ENCODE measurements at places on chromosomes 7 and 10. TPM values are rescaled to one million over a fixed set of nuclear protein-coding genes. Genes with fewer than 3 reads are reported as not detected.

PROSER2 gene
- total RNA-seq = 8.6 TPM

CYP3A7 gene
- 0.21 TPM for total RNA-seq

HERPUD2 gene
- 19.6 TPM for total RNA-seq

SKIDA1 gene
- total RNA-seq = 3.0 TPM

C10orf67 gene
- 0.82 TPM for total RNA-seq

AGBL3 gene
- 0.62 TPM for total RNA-seq

NANOS1 gene
- 4.6 TPM for total RNA-seq

GATA3 gene
- not detected for total RNA-seq

- DNase-seq = no peak
Measured at GRCh38 chr7:95861041-95861440, 88.7 kb downstream of the DYNC1I1 start.

- no peak for DNase-seq
Measured at GRCh38 chr7:42214060-42214679, 22.8 kb downstream of the GLI3 start.

DNA sequence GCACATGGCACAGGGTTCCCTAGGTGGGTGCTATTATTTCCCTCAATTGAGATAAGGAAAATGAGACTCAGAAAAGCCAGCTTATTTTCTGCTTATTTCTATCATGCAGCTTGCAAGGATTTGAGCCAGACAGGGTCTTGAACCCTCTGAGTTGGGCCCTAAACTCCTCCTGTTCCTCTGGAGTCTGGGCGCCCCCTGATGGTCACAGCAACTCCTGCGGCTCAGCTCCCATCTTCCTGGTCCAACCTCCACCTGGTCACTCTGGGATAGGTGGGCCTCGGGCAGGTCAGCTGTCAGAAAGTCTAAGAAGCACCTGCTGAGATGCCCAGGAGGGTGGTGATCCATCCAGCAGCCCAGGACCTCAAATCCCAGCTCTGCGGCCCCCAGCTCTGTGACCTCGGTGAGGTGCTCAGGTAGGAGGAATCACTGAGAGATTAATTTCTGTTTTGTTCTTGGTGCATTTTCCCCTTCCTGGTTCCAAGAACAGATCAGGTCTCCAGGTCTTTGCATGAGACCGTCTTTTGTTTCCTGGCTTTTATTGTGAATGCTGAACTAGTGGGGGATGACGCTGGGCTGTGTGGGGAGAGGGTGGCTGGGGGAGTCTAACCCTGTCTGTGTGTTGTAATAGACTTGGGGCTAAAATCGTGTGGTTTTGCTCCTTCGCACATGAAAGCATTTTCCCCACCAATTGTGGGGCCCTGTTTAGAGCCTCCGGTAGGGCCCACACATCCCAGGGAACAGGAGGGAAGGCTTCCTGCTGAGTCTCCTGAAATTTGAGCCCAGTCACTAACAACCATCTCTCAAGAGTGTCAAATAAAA, 32.8 kb downstream of the TMEM130 start:
- peak; percentile 60 for DNase-seq

DNA sequence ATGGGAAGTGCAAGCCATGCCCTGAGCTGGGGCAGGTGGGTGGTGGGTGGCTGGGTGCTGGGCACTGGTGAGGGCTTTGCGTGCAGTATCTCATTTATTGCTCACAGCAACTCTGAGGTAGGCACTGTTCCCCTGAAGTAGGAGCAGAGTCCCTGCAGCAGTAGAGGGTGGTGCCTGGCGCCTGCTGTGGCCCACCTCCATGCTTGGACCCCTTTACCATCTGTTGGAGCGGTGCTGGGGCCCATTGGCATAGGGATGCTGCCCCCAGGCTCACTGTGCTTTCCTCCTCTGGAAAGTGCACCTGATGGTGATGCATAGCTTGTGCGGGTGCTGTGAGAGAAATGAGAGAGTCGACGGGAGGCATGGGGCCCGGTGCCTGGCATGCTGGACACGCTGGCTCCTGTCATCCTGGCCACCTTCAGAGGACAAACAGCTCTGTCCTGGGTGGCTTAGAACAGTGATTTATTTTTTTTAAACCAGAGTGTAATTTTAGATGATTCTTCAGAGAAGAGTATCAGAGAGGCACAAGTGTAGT, 10.4 kb downstream of the SFRP5 start:
- DNase-seq = no peak

GRCh38 chr7:19117870-19118608, 603 bp upstream of the TWIST1 start:
- peak; percentile 37 for DNase-seq

DNA sequence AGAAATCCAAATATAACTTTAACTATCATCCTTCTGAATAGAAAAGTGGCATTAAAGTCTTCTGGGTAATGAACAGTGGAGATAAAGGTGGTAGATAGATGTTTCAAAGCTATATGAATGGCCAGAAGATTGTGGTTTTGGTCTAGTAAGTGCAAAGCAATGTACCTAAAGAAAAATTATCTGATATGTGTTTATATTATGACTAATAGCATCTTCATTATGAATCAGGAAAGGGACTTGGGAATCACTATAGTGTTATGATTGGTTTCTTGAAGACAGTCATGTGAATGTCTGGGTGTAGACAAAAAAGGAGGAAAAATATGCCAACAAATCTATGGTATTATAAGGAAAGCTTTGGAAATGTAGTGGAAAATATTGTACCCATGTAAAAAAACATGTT, 3.0 kb downstream of the ZNF518A start:
- no peak for DNase-seq

DNA sequence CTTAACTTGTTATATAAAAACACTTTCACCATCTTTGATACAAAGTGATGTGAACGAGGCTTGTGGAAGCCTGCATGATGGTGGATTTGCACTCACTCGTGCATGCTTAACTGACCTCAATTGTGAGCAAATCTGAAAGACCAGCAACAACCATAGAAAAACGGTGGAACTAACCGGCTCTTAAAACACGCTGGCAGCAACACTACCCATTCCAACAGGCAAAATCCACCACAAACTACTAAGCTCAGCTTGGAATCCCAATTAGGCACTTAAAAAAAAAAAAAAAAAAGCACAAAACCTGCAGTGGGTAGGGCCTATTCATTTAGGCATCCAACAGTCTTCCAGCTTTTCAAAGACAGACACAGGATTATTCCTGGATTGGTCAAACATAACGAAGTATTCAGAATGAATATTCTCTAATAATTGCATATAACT, 1.8 kb downstream of the GDI2 start:
- peak; percentile 48 for DNase-seq

GRCh38 chr10:28680358-28680752, 3.0 kb downstream of the BAMBI start:
- DNase-seq = no peak

DNA sequence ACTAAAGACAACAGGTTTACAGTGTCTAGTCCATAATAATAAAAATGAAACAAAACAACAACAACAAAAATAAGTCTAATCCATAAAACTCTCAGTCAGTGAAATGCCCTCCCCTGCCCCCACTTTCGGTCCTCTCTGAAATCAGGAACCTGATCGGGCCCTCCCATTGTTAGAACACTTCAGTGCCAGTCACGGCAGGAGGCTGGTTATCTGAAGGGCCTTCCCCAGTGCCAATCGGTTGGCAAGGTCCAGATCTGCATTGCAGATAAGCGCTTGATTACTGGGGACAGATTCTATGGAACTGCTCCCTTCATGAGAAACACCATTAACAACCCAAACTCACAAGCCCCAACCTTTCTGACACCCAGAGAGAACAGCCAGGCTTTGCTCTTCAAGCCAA, 72.2 kb upstream of the EEPD1 start:
- DNase-seq = no peak

DNA sequence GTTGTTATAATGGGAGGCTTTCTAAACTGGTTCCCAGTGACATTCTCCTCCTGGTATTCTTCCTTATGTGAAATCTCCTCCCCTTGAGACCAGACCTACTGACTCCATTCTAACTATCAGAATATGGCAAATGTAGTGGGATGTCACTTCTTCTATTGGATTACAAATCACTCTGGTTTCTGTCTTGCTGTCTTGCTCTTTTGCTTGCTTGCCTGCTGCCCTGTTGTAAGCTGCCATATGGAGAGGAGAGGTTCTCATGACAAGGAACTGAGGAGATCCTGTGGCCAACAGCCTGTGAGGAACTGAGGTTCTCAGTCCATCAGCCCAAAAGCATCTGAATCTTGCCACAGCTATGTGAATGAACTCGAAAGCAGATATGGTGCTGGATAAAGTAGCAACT, 4.7 kb upstream of the NRCAM start:
- no peak for DNase-seq

GRCh38 chr10:34723750-34724149, 91.3 kb downstream of the PARD3 start:
- DNase-seq = peak; percentile 76

DNA sequence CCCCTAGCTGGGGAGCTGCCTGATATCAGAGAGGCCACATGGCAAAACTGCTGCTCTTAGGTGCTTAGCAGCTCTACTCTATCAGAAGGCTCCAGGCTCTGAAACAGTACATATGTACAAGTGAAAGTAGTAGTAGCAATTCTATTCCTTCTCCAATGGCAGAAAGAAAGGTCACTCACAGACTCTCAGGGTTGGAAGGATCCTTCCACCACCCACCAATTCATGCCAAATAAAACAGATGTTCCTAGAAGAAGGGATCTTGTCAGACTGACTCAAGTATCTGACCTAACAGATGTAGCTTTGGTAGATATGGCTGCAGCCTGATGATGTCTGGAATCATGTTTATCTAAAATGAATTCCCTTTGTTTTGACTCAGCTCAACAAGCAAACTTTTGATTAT, 8.0 kb upstream of the ALDH18A1 start:
- no peak for DNase-seq

GRCh38 chr7:4222676-4223075, 459.4 kb upstream of the FOXK1 start:
- DNase-seq = no peak

DNA sequence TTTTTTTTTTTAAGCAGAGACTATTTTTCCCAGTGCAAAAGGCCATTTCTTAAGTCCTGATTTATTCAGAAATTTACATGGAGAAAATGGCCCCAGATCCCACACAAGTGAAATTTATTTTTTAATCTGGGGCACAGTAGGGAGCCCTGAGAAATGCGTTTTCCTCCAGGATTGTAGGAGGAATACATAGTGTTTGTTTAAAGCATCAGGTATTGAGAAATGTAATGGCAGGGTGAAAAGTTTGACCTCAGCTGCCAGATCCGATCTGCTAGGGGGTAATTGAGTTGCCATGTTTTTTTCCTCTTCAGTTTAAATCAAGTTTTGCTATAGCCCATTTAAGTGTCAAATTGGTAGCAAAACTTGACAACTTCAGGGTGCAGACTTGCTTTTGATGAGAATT, 110.0 kb downstream of the LRMDA start:
- no peak for DNase-seq

DNA sequence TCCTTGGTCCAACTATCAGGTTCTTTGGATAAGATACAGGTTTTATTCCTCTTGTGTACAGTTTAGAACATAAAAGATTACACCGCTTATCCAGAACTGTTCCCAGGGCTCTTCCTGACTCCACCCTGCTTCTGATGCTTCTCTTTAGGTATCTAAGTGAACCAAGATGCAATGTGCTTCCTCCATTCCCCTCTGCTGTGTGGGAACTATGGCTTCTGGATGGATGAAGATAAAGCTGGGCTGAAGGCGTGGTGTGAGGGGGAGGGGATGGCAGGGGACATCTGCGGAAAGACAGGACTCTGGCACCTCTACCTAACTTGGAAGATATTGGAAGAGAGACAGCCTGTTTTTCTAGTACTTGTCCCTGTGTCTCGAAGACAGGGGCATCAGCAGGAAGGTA, 209.9 kb upstream of the TBX20 start:
- DNase-seq = no peak

- DNase-seq = no peak
Measured at GRCh38 chr10:15863733-15864132, 3.4 kb upstream of the MINDY3 start.

GRCh38 chr10:132482090-132482800, 55.3 kb upstream of the INPP5A start:
- DNase-seq = peak; percentile 70

- DNase-seq = no peak
Measured at GRCh38 chr7:135901585-135902540, 75.3 kb downstream of the MTPN start.

GRCh38 chr10:61286686-61287085, 166.5 kb downstream of the TMEM26 start:
- DNase-seq = no peak

GRCh38 chr10:101762736-101763135, 13.2 kb downstream of the FGF8 start:
- no peak for DNase-seq

DNA sequence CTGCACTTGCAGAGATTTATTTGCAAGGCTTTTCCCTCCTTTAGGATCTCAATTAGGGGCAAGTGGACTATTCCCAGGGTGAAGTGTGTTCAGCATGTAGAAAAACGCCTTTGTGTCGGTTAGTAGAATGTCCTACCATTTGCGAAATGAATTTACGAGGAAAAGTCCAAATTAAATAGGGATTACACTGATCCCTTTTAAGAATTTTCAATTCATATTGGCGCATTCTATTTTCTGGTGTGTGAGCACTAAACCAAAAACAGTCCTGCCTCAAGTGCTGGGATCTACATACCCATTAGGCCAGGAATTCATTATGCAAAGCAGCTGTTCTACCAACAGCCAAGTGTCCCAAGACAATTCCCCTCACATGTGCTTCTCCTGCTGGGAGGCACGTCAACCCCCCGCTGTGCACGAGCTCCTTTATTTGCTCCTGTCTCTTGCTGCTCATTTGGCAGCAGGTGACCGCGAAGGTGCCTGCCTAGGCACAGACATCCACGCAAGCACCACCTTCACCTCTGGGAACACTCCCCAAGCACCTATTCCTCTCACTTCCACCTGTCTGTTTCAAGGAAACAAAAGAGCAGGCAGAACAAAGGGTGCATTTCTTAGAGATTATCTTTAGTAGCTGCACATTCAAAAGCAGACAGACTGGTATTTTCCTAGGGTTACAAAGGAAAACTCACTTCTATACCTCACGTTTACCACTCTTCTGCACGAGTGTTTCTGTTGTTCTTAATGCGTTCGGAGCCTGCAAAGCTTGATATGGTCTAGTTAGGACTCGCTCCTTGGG, 134.6 kb upstream of the FGFR2 start:
- DNase-seq = peak; percentile 27

DNA sequence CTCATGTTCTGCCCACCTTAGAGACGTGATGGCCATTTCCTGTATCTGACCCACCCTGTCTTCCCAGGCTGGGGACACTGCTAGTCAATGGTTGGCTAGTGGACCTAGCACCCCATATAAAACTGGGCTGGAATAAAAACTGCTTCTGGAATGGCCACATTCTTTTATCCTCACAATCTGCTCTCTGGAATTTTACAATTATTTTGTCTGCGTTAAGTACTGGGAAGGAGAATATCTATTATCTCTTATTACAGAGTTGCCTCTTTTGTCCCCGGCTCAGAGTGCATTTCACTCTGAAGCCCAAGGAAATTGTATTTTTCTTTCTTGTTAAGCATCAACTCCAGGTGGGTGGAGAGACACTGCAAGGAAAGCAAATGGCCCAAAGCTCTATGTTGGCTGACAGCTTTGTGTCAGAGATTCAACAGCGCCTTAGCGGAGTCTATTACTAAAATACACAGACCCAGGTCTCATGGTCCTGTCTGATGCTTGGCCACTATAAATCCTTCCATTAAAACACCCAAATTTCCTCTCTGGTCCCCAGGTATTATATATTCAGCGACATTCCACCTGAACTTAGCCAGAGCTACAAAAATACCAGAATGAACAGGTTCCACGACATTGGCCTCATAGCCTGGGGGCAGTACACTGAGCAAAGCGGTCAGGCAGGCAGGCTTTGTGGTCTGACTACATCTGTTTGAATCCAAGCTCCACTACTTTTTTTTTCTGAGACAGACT, 121.7 kb downstream of the PRPF18 start:
- DNase-seq = peak; percentile 38

GRCh38 chr10:109886781-109887140, 36.5 kb downstream of the XPNPEP1 start:
- no peak for DNase-seq
